A549 (cell line): ENCODE measurements at places on chromosomes 3 and 15. TPM values are rescaled to one million over a fixed set of nuclear protein-coding genes. Genes with fewer than 3 reads are reported as not detected.

DNA sequence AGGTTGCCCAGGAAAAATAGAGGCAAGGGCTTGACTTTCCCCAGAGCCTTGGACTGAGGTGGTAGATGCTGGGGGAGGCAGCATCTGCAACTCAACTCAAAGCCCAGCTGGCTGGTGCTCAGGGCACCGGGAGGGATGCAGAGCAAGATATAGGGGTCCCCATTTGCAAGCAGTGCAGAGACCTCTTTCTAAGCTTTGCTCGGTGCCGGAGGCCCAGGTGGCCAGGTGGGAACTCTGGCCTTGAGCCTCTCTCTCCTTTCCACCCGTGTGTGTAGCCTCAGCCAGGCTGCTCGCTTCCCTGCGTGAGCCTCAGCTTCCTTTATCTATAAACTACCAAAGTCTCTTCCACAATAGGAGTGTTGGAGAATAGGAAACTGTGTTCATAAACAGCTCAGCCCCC lies 36.5 kb downstream of the SLC6A6 start:
- DNase-seq: no peak

PTH1R gene
- 0.53 to 0.76 TPM (median 0.54 TPM) in 3 replicates for polyA plus RNA-seq

GRCh38 chr15:88741671-88742070 lies 61.6 kb upstream of the ACAN start:
- no peak for DNase-seq

DNA sequence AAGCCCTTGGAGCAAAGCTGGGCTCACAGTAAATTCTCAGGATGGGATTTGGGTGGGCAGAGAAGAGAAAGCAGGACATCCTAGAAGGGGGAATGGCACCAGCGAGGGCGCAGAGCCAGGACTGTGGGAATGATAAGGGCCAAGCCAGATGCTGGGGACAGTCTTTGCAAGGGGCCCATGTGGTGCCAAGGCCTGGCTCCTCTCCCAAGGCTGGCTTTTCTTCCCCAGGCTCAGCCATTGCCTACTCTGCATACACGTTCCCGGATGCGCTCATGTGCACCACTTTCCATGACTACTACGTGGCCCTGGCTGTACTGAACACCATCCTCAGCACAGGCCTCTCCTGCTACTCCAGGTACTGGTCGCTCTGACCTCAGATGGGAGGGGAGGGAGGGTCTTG lies 24.7 kb upstream of the KIF23 start:
- no peak for DNase-seq

DNA sequence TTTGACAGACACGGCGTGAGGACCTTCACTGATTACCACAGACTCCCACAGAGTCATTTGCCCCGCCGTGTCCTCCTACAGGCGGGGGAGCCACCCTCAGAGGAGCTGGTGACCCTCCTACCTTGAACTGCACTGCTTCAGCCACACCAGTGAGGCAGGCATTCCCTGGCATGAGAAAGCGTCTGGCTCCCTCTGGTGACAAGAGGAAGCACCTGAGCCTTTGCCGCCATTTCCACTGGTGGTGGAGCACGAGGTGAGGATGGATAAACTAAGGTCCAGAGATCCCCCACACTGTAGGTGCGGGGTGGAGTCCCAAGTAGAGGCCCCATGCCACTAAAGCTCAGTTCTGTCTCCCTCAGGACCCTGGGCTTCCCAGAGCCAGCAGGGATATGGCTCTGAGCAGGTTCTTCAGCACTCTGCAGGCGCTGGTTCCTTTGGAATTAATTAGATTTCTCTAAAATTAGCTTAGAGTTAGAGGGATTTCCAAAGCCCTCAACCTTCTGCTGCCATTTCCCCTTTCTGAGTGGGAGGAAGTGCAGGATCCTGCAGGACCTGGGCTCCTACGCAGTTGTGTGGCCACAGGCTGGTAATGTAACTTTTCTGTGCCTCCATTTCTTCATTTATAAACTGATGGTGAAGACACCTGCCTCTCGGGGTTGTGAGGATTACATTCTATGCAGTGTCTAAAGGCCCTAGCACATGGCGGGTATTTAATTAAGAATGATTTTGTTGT lies 224.0 kb downstream of the SLCO3A1 start:
- peak; percentile 84 for DNase-seq

DNA sequence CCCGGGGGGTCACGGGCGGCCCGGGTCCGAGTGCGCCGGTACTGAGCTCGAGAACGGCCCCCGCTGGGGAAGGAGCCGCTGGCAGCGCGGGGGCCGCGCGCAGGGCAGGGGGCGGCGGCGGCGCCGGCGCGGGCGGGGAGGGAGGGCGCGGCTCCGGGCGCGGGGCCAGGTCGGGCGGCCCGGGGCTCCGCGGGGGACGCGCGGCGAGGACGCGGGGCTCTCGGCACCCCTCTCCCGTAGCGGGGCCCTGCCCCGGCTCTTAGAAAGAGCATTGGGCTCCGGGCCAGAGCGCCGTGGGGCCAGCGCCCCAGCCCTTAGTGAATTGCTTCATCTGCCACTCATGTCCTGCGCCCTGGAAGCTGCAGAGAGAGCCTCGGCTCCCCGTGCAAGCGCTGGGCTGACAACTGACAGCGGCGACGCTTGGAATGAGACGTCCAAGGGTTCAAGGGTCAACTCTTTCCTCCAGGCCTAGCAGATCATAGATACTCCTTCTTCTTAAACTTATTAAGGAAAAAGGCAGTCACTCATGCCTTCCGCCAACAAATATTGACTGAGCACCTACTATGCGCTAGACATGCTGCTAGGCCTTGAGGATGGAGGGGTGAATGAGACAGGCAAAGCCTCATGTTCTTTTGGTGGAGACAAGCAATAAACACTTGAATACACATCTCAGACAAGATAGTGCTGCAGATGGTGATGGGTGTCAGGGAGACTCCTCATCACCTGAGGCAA lies 140.8 kb downstream of the SMAD6 start:
- peak; percentile 81 for DNase-seq

MINAR1 gene
- 0.71 to 0.87 TPM (median 0.71 TPM) in 3 replicates for polyA plus RNA-seq

DNA sequence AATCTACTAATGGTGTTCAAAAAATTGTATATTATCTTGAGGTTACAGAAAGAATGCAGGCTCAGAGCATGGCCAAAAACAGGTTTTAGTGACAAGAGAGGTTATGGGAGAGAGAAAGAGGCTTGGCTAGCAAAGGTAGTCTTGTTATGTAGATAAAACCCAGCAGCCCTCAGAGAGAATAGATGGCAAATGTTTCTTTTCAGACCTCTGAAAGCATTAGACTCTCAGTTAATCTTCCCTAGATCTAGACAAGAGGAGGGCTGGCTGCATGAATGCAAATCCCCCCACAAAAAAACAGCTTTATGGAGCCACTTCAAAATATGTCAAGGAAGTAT lies 62.2 kb downstream of the OSTN start:
- no peak for DNase-seq

DNA sequence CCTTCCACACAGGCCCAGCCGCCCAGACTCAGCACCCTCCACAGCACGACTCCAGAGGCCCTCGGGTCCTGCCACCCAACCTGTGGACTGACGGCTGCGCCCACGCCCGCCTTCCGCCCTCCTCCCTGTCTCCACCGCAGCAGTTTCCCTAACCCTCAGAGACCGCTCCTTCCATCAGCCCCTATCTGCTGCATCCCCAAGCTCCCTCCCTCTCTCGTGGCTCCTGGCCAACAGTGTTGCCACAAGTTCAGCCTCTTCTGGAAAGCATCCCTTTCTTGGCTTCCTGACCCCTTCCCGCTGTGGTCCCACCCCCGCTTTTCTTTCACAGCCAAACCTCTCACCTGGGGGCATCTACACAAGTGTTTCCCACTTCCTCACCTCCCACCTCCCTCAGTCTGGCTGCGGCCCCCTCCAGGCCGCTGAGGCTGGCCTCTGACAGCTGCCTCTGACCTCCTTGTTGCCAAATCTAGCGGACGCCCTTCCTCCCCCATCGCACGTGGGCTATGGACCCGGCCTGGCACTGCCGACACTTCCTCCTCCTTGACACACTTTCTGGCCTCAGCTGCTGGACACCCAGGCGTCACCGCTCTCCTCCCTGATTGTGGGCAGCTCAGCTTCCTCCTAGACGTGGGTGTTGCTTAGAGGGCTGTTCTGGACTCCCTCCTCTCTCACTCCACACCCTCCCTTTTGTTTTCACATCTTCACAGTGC lies 168.8 kb upstream of the TLE3 start:
- DNase-seq: no peak

DNA sequence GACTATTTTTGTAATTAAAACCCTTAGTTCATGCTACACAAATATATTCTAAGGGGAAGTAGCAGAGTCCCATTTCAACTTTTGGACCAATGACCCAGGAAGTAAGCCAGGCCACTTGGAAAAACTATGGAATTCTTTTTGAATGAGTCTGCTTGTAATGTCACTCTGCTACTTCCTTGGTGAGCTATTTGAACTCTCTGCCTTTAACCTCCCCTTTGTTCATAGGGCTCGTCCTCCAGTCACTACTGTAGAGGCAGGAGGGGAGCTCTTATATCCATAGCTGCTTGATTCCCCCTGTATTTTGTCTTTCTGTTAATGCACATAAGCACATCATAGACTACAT lies 119.6 kb downstream of the UACA start:
- DNase-seq: peak; percentile 59

DNA sequence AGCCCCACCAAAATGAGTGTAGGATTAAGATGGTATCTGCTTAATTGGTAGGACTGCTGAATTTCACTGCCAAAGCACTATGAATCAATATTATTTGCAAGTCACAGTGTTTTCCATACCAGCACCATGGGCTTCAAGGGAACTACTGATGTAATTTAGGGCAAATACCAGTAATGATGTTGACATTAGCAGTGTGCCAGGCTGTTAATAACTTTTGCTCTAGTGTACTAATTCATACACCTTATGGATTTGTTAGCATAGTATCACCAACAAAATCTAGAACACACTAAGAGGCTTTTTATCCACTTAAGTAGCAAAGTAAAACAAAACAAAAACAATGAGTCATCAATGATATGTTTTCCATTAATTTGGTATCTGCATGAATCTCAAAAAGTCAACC lies 888.2 kb downstream of the CADM2 start:
- no peak for DNase-seq
